ENCODE measurements at places on chromosomes 5 and 9.

- peak; percentile 82 for DNase-seq
Observed at GRCh38 chr5:151686674-151687407, at the start of gene SPARC. Gene SPARC (minus strand): TSS chr5:151686915. CDS start chr5:151676188, 10,727 bp downstream.

GRCh38 chr9:11204521-11204920 lies 591.7 kb upstream of the PTPRD start:
- no peak for DNase-seq

DNA sequence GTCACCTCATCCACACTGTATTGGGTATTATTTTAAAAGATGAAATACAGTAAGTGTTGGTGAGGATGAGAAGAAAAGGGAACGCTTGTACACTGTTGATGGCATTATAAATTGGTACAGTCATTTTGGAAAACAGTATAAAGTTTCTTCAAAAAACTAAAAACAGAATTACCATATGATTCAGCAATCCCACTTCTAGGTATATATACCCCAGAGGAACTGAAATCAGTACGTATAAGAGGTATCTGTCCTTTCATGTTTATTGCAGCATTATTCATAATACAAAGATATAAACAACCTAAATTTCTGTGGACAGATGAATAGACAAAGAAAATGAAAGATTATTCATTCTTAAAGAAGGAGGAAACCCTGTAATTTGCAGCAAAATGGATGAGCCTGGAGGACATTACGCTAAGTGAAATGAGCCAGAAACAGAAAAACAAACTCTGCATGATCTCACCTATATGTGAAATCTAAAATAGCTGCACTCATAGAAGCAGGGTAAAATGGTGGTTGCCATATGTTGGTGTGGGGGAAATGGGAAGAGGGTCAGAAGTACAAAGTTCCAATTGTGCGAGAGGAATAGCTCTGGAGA lies 191.6 kb downstream of the TRIM36 start:
- no peak for DNase-seq

GRCh38 chr5:115543365-115544042 lies 1.1 kb downstream of the FEM1C start:
- DNase-seq, result peak; percentile 54

DNA sequence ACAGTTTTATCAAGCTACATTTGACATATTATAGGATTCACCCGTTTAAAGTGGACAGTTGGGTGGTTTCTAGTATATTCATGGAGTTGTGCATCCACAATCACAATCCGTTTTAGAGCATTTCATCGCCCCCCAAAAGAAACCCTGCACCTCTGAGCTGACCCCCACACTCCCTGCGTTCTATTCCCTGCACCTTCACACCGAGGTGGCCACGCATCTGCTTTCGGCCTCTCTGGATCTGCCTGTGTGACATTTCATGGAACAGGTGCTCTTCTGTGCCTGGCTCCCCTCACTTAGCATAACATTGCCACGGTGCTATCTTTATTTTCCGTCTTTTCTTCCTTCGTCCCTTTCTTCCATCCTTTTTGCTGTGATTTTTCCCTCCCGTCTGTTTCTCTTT lies 32.7 kb downstream of the HRH2 start:
- no peak for DNase-seq

- peak; percentile 73 for DNase-seq
Observed at GRCh38 chr9:7560669-7561305, 238.8 kb downstream of the DMAC1 start.

DNA sequence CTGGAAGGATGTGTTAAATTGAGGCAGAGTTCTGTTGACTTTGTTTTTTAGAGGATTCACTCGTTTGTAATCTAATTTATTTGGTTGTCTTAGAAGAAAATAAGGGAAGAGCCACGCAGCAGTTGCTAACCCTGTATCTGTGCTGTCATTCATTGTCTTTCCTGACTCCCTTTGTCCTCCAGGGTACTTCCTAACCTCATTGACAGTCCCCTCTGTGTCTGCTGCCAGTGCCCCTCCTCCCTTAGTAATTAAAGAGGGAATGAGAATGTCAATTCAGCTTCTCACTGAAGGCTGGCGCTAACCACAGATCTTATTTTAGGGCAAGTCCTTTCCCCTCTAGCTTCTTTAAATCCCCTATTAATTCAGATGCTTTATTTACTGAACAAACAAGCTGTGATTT lies 84.0 kb downstream of the MAST4 start:
- no peak for DNase-seq

DNA sequence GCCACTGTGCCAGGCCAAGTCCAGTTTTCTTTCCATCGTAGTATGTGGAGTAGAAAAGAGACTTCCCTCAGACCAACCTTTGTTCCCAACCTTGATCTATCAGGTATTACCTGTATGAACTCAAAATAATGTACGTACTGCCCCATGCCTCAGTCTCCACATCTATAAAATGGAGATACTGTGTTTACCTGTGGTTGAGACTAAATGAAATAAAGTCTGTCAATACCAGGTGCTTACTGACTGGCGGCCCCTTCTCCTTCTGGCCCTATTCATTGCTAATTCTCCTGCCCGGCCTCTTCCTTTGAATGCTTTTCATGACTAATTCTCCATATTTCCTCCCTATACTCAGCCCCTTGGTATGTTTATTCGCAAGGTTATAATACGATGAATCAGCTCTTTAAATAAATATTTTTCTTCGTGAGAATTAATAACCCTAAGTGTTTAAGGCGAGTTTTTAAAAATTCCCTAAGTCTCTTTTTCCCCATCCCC lies 89.6 kb upstream of the BASP1 start:
- DNase-seq, result no peak

GRCh38 chr5:86824637-86825036 lies 206.9 kb downstream of the COX7C start:
- peak; percentile 13 for DNase-seq

GRCh38 chr9:133349965-133350616 lies 2.1 kb downstream of the RPL7A start:
- no peak for DNase-seq

DNA sequence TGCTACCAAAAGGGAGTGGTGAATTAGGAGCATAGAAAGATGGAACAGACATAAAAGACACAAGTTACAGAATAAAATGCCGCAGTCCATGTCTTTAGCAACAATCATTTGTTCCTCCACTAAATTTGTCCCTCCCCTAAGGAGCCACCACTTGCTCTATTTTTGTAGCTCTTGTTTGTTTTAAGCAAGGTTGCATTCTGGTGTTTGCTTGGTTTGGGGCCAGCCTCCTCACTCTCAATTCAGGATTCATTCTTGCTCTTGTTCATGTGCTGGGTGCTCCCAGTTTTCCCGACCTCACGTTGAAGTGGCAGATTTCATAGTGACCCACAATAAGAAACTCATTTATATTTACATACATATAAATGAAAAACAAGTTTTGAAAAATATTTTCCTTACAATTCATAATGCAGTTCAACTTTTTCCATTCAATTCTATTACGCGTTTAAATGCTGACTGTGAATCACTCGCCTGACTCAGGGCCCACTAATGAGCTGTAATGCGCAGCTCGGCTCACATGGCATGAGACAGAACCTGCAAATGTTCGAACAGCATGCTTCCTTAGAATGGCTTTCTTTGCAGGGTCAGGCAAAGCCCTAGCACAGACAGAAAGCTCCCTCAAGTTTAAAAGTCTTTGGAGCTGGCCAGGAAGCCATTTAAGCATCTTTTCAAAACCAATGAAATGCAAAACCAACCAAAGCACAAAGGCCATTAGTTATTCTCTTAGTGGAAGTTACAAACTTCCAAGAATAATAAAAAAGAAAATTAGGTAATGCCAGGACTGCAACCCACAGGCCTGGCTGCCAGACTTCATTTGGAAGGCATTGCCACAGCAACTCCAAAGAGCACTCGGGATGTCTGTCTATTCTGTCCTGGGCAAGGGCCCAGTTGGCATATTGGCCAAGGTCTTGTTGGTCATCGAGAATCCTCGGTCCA lies 41.7 kb downstream of the RETREG1 start:
- no peak for DNase-seq

DNA sequence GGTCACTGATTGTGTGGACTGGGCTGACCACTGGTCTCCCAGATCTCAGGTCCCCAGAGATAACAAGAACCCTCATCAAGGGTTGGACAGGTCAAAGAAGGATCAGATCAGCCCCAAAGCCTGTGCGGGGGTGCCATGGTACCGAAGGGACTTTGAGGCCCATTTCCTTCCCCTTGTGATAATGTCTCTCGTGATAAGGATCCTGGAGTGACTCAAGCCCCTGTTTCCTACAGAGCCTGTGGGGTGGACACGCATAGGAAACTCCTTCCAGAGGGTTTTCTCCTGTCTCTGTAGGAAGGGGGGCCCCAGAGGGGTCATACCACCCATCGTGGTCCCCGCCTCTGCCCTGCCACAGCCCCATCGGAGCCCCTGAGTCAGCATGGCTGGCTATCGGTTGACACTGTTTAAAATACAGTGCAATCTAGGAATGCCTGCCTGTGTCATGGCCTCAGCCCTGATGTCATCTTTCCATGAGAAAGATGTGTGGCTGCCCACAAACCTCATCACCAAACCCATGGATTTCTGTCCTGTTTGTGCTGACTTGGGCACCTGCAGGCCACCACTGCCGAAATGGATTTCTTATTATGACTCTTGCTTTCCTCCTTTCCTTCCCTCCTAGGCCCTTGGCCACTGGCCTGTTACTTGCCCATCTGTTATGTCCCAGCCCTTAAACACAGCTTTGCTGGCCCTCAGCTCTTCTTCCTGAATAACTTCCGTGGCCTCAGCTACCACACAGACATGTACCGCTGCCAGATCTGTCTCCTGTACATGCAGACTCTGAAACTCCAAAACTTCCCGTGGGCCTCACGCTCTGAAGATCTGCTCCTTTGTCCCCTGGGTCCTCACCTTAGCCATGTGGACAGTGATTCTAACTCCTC lies 2.9 kb upstream of the CSF2 start:
- DNase-seq, result no peak

DNA sequence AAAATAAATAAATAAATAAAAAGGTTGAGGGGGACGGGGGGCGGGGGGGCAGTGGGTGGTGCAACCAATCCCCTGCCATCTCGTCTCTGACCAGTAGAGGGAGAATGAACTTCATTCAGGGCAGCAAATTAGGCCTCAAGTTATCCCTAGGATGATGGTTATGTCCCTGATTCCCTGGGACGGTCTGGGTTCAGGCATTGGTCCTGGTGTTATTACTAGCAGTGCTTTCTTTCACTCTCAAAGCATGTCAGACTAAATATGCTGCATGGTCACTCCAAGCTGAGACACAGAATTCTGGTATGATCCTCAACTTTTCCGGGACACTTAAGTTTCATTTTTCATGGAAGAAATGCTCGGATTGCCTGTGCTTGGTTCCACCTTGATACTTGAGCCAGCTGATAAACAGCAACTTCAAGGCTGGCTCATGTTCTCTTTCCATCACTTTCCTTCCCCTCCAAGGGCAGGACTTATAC lies 59.4 kb downstream of the DAP start:
- no peak for DNase-seq

- no peak for DNase-seq
Observed at GRCh38 chr5:120258123-120258522, 206.0 kb upstream of the PRR16 start.

- DNase-seq, result no peak
Observed at GRCh38 chr5:43616535-43616934, 13.6 kb downstream of the NNT start.

DNA sequence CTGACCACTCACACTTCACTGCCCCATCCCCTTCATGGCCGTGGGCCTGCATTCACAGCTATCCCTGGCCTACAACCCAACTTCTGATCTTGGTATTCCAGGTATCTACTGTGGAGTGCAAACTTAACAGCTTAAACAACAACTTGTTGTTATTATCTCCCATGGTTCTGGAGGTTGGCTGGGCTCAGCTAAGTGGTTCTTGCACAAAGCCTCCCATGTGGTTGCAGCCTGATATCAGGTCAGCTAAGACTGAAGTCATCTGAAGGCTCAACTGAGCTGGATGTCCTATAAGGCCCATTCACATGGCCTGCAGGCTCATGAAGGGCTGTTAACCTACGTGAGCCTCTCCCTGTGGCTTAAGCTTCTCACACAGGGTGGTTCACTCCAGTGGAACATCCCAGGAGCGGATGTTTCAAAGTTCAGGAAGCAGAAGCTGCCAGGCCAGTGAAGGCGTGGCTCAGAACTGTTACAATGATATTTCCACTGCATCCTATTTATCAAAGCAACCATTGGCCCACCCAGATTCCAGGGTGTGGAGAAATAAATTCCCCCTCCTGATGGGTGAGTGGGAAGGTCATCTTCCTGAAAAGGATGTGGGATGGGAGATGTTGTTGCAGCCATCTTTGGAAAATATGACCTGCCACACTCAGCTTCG lies 30.0 kb upstream of the TRIO start:
- DNase-seq, result no peak

- no peak for DNase-seq
Observed at GRCh38 chr5:29229461-29229860, 1964.0 kb upstream of the CDH6 start.

- DNase-seq, result no peak
Observed at GRCh38 chr5:141322261-141322660, 1.7 kb upstream of the TAF7 start.

DNA sequence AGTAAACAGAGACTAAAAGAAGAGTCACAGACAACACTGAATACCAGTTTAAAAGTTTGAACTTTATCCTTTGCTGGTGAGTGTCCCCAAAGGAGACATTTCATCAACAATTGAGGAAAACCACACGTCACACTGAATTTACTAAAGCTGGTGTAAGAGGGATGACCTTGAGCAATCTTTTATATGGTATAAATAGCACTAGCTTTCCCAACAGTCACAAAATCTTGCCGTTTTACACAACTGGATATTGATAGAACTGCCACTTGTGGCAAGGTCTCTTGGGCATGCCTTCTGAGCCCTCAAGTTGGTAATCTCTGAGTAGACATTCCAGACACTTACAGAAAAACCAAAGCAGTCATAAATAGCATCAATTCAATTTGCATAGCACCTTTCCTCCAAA lies 311.5 kb upstream of the TARS1 start:
- DNase-seq, result no peak

DNA sequence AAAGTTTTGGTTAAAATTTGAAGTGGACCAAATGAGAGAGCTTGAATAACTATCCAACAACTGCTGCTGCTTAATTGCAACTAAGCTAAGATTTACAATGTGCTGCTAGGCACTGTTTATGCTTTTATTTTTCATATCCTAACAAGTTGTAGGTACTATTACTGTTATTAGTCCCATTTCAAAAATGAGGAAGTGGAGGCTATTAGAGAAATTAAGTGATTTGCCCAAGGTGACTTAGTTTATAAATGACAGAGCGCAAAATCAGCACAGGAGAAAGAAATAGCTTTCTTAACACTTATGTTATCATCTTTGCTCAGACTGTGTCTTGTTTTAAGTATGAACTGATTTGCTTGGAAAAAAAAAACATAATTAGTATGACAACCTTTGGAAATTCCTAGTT lies 23.1 kb downstream of the WDR36 start:
- DNase-seq, result no peak

GRCh38 chr9:122007837-122008236 lies 85.3 kb downstream of the TTLL11 start:
- DNase-seq, result no peak
